ENCODE measurements at places on chromosomes 12 and 14. TPM values are rescaled to one million over a fixed set of nuclear protein-coding genes. Genes with fewer than 3 reads are reported as not detected.

The PPTC7 gene
- total RNA-seq: 6.1 TPM

The GZMB gene
- not detected for total RNA-seq

The PTPN21 gene
- 2.1 TPM for total RNA-seq

The MAPKAPK5 gene
- total RNA-seq: 87.7 TPM

The RNASE2 gene
- total RNA-seq: not detected

The LYZ gene
- total RNA-seq: 1,299 TPM

The AHNAK2 gene
- 1.5 TPM for total RNA-seq

The SRGAP1 gene
- 1.0 TPM for total RNA-seq

The ISCA2 gene
- 16.3 TPM for total RNA-seq

The METTL17 gene
- total RNA-seq: 47.1 TPM

The CPM gene
- not detected for total RNA-seq

The GLS2 gene
- total RNA-seq: 6.9 TPM

The OR10A7 gene
- not detected for total RNA-seq

The RBP5 gene
- total RNA-seq: not detected

The CMTM5 gene
- not detected for total RNA-seq

The IRAK4 gene
- 4.0 TPM for total RNA-seq

The PIANP gene
- total RNA-seq: not detected

The TAS2R31 gene
- 2.3 TPM for total RNA-seq

The CIDEB gene
- 0.31 TPM for total RNA-seq

The PLEK2 gene
- total RNA-seq: 48.1 TPM

The CCDC177 gene
- not detected for total RNA-seq

The NR1H4 gene
- total RNA-seq: 0.20 TPM

The SYNDIG1L gene
- not detected for total RNA-seq

The PPP1R1A gene
- total RNA-seq: not detected

The CCDC197 gene
- total RNA-seq: not detected

The TEX22 gene
- total RNA-seq: not detected

The LRP6 gene
- total RNA-seq: 32.2 TPM

The RNF212B gene
- not detected for total RNA-seq

The FGF6 gene
- not detected for total RNA-seq

The LRTM2 gene
- not detected for total RNA-seq

The ZFHX2 gene
- total RNA-seq: not detected

The TGFB3 gene
- 2.9 TPM for total RNA-seq

The SLC6A12 gene
- total RNA-seq: 0.13 TPM

The INSM2 gene
- 0.08 TPM for total RNA-seq

The LBHD2 gene
- not detected for total RNA-seq

The TM7SF3 gene
- 146 TPM for total RNA-seq

The TRIAP1 gene
- 24.4 TPM for total RNA-seq

The XRCC3 gene
- total RNA-seq: 84.5 TPM

The PLA2G1B gene
- not detected for total RNA-seq

The KRT77 gene
- total RNA-seq: not detected

The TAS2R13 gene
- 0.16 TPM for total RNA-seq

The RNASE7 gene
- total RNA-seq: not detected

The MYO1H gene
- total RNA-seq: not detected
